ENCODE measurements at places on chromosomes 5 and 9.

- DNase-seq = no peak
Measured at GRCh38 chr5:131259326-131259725, 4.5 kb upstream of the CDC42SE2 start.

GRCh38 chr5:66720780-66721179, 124.6 kb downstream of the MAST4 start:
- no peak for DNase-seq

- DNase-seq = no peak
Measured at GRCh38 chr9:79812507-79813257, 240.9 kb downstream of the TLE4 start.

GRCh38 chr5:76717222-76718083, 1.5 kb downstream of the F2R start:
- DNase-seq = no peak

- no peak for DNase-seq
Measured at GRCh38 chr5:3153226-3153858, 401.9 kb upstream of the IRX2 start.

DNA sequence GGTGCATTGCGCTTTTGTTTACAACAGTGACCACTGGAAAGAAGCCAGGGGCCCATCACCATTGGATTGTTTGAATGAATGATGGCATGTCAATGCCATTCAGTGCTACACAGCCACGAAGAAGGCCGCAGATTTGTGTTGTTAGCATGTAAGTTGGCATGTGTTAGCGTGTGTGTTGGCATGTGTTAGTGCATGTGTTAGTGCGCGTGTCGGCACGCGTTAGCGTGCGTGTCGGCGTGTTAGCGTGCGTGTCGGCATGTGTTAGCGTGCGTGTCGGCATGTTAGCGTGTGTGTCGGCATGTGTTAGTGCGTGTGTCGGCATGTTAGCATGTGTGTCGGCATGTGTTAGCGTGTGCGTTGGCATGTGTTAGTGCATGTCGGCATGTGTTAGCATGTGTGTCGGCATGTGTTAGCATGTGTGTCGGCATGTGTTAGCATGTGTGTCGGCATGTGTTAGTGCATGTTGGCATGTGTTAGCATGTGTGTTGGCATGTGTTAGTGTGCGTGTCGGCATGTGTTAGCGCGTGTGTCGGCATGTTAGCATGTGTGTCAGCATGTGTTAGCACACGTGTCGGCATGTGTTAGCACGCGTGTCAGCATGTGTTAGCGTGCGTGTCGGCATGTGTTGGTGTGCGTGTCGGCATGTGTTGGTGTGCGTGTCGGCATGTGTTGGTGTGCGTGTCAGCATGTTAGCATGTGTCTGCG, 15.3 kb upstream of the ANKRD33B start:
- no peak for DNase-seq

DNA sequence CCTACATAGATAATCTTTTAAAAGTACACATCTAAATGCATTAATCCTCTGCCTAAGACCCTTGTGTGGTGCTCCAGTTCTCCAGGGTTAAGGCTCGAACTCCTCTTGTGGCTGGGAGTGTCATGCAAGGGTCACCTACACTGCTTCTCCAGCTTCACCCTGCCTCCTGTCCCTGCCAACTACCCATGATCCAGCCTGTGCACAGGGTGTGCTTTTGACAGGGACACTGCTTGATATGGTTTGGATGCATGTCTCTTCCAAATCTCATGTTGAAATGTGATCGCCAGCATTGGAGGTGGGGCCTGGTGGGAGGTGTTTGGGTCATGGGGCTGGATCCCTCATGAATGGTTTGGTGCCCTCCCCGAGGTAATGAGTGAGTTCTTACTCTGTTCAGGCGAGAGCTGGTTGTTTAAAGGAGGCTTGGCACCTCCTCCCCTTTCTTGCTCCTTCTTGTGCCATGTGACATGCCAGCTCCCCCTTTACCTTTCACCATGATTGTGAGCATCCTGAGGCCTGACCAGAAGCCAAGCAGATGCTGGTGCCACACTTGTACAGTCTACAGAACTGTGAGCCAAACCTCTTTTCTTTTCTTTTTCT, 48.5 kb downstream of the SLC22A5 start:
- no peak for DNase-seq

DNA sequence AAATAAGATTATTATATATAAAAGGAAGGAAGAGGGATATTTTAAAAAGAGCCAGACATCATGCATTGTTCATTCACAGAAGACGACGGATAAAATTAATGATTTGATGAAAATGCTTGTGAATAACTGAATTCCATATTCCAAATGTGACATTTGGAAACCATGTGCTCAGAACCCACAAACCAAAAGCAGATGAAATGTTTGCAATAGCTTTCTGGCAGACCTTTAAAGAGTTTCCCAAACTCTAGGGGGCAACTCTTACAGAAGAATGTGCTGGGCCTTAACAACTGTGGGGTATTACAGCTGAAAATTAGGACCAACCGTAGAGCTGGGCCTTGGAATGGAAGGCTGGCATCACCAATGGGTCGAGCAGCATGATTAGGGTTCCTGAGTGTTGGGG, 471.0 kb downstream of the EFNA5 start:
- no peak for DNase-seq

DNA sequence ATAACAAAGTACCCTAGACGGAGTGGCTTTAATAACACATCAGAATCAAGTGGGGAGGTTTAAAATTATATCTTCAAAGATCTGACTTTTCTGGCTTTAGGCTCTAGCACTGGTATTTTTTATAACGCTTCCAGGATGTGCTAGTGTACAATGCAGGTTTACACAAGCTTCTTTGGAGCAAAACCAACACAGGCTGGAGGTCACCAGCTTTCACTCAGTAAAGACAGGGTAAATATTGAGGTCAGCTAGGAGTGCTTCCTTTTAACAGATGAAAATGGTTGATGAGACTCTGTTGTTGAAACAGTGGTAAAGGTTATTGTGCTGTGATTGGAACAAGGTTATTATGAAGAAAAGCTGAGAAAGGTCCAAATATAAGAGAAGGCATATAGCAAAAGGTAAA, 414.2 kb downstream of the TAF11L14 start:
- DNase-seq = no peak

- DNase-seq = no peak
Measured at GRCh38 chr9:136442265-136442664, 2.6 kb upstream of the INPP5E start.

GRCh38 chr5:127094161-127094814, 21.0 kb upstream of the C5orf63 start:
- DNase-seq = no peak

- DNase-seq = no peak
Measured at GRCh38 chr5:14668181-14668591, 3.7 kb downstream of the OTULIN start.

DNA sequence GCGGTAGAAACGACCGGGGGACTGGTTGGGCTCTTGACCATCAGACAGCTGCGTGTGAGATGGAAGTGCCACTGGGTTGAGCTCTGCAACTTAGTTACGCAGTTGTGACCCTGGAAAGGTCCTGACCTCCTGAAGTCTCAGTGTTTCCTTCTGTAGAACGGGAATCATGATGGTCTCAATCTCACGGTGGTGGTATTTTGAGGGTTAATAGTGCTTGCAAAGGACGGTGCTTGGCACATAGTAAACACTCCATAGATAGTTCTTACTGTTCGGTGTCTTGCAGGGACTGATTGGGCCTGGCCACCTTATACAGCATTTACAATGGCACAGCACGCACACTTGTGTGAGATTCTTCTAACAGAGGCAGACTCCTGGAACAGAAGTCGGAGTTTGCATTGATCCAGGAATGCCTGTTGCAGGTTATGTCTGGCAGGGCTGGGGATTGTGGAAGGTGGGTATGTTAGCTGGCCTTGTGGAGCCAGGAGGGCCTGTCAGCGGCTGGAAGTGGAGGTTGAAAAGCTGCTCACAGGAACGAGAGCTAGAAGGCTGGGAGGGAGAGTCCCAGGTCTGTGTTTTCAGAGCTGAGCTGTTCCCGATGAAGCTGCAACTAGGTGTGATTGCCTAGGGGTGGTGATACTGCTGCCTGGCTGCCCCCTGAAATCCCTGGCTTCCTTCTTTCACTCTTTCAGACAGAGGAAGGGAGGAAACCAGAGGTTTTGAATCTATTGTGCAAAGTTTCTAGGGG, 962 bp upstream of the TXN start:
- no peak for DNase-seq

DNA sequence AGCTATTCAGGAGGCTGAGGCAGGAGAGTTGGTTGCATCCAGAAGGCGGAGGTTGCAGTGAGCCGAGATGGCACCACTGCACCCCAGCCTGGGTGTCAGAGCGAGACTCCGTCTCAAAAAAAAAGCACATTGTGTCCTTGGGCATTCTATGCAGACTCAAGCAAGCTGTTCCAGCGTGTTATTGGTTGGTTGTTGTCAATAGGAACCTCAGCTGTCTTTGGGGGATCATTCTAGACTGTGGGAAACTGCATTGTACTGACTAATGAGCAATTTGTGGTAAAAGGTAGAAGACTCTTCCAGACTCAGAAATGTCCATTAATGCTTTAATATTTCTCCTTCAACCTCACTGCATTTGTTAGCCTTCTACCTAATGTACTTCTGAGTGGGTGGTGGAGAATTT, 379.5 kb upstream of the GRAMD2B start:
- DNase-seq = no peak

GRCh38 chr5:157599565-157599964, 24.0 kb upstream of the ADAM19 start:
- no peak for DNase-seq

DNA sequence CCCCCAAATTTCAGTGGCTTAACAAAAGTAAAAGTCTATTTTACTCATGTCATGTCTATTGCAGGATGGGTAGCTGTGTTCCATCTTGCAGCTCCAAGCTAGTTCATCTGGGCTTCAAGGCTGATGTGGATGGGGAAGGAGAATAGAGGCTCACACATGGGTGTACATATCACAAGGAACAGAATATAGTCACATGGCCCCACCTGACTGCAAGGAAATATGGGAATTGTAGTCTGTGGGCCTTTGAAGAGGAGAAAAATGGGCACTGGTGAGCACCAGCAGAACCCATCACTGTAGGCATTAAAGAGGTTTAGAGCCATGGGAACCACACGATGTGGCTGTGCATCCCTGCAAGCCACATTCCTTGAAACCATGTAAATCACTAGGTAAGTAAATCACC, 17.9 kb upstream of the TRIO start:
- no peak for DNase-seq

DNA sequence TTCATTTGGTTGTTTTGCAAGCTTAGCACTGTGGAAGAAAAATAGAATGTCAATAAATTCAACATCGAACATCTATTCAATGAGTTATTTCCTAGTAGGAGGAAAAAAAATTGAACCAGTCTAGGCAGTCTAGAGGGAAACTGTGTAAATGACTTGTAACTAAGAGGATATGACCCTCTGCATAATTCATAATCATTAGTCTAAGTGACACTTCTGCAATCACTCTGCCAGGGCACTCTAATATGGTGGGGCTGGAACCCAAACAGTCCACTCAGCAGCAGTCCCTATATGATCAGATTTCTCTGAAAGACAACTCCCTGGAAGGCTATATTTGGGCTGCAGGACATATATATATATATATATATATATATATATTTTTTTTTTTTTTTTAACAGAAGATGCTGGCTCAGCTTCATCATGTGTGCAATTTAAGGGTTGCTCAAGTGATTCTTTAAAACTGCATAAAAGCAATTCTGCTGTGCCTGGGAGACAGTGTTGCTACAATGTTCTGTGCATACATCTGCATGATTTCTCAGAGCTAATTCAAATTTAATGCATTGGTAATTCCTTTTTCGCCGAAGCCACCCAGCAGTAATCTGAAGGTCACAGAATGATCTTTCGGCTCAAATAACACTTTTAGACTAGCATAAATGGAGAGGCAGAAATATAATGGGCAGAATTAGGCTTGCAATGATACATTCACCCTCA, 482.1 kb upstream of the ZNF608 start:
- no peak for DNase-seq

GRCh38 chr5:41435276-41435675, 75.1 kb downstream of the PLCXD3 start:
- DNase-seq = no peak

DNA sequence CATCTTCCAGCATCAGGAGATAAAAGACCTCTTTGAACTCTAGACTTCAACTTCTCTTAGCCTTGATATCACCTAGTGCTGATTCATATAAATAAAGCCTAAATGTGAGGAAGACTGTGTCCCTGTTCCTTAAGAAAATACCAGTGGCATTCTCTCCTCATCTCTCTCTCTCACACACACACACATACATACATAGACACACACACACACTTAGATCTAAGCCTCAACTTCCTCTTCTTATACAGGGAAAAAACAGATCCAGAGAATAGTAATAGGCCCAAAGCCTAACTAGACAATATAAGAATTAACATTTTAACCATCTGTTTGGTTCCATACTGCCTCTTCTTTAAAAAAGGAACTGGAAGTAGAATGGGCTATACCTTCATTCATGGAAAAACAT, 195.3 kb upstream of the NR4A3 start:
- no peak for DNase-seq

GRCh38 chr5:6739603-6740002, 26.4 kb downstream of the TENT4A start:
- DNase-seq = no peak

DNA sequence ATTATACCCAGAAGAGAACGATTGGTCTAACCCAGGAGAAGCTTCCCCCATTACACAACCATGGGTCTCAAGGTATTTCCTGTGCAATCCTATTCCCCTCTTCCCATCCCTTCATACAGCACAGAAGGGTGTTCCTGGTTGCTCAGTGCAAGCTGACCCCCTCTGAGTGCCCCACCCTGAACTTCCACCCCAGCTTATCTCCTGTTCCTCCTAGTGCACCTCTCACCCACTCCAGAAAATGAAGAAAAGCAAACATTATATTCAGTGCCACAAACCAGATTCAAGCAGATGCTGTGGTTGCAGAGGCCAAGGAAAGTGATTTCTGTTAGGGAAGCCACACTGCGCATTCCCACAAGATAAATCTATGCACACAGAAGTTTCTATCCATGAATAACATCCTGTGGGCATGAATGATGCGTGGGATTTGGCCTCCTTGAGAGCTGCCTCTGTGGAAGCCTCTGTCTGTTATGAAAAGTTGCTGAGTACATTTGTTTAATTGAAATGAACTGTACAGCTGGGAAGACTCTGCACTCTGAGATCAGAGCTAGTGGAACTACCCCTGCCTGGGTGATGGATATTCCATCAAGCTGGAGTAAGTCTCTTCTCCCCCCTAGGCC, 2.2 kb upstream of the OR2S2 start:
- DNase-seq = no peak

DNA sequence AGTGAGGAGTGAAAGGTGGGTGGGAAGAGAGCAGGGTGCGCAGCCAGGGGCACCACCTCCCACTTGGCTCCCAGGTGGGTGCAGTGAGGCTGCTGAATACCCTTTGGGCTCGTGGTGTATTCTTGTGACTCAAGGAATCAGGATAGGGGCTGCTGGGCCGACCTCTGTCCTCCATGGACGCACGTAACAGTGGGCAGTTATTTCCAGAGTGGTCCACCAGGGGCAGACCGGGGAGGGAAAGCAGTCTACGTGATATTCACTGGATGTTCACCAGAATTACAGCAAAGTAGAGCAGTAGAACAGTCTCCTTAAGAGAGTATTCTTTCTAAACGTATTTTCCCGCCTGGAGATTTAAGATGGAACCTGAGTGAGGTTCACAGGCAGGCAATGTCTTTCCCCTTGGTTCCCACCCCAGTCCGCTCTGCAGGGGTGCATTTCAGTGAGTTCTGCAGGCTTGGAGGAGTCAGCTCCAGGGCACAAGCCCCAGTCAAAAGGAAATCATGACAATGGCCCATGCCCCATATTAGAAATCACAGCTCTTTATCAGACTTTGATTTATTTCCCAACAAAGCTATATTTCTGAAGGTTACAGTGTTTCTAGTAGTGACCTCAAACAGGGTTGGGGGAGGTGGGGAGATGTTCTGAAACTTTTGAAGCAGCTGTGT, 88.7 kb downstream of the SYK start:
- no peak for DNase-seq

All from stimulated activated CD4-positive, alpha-beta T cell treated with anti-CD3 and anti-CD28 coated beads, Interleukin-15, amount 100 ng/mL, for 48 hours (primary cell).